ENCODE measurements at places on chromosomes 4 and X. TPM values are rescaled to one million over a fixed set of nuclear protein-coding genes. Genes with fewer than 3 reads are reported as not detected.

Gene AKAP14
- total RNA-seq: not detected

Gene TCEAL2
- total RNA-seq: not detected

Gene TNIP2
- 49.4 TPM for total RNA-seq

Gene WDR17
- total RNA-seq: 2.3 TPM

Gene ERAS
- total RNA-seq: not detected
